Neural crest cell (in vitro differentiated cells): ENCODE measurements at places on chromosomes 3 and 15. TPM values are rescaled to one million over a fixed set of nuclear protein-coding genes. Genes with fewer than 3 reads are reported as not detected.

Gene PCOLCE2
- total RNA-seq = 4.9 and 6.3 TPM in 2 replicates

Gene SLC7A14
- 0.07 and 0.09 TPM in 2 replicates for total RNA-seq

Gene UBA3
- total RNA-seq = 75.6 and 78.8 TPM in 2 replicates

Gene BCL2A1
- total RNA-seq = not detected in 2 replicates

Gene ARHGEF26
- total RNA-seq = 17.4 and 19.3 TPM in 2 replicates

Gene FGF7
- total RNA-seq = 0.19 TPM in 1 of 2 replicates, not detected in the other

Gene GPR62
- 0.18 and 0.23 TPM in 2 replicates for total RNA-seq

Gene PCYT1A
- 30.2 and 31.0 TPM in 2 replicates for total RNA-seq

Gene BNC1
- total RNA-seq = 0.25 and 0.35 TPM in 2 replicates

Gene LRRC49
- total RNA-seq = 20.2 and 20.9 TPM in 2 replicates

Gene CYP8B1
- not detected in 2 replicates for total RNA-seq

Gene PDCD7
- total RNA-seq = 37.0 and 40.8 TPM in 2 replicates

Gene NME9
- total RNA-seq = 0.79 TPM in 1 of 2 replicates, not detected in the other

Gene XCR1
- not detected in 2 replicates for total RNA-seq

Gene P3H2
- total RNA-seq = 2.0 and 4.1 TPM in 2 replicates

Gene NEK4
- total RNA-seq = 45.9 and 52.3 TPM in 2 replicates

Gene LRTM1
- 0.23 TPM in 1 of 2 replicates, not detected in the other for total RNA-seq

Gene ABHD17C
- total RNA-seq = 23.5 and 26.5 TPM in 2 replicates

Gene LMAN1L
- total RNA-seq = not detected in 2 replicates
